Psoas muscle (tissue), 8 donors: ENCODE measurements at places on chromosomes 13 and 19. TPM values are rescaled to one million over a fixed set of nuclear protein-coding genes. Genes with fewer than 3 reads are reported as not detected.

The F10 gene
- polyA plus RNA-seq = 2.0 TPM

The ZNF154 gene
- polyA plus RNA-seq = 0.68 TPM

The TEAD2 gene
- polyA plus RNA-seq = 23.0 TPM

The TMEM272 gene
- 0.25 TPM for polyA plus RNA-seq

The SULT2B1 gene
- 0.23 TPM for polyA plus RNA-seq

The AMH gene
- 2.4 TPM for polyA plus RNA-seq

The ACP7 gene
- not detected for polyA plus RNA-seq

The RDH8 gene
- not detected for polyA plus RNA-seq

The KIR3DL2 gene
- polyA plus RNA-seq = not detected

The POSTN gene
- 6.3 TPM for polyA plus RNA-seq

The KLC3 gene
- not detected for polyA plus RNA-seq

The CCL25 gene
- 0.22 TPM for polyA plus RNA-seq

The MTRF1 gene
- 12.5 TPM for polyA plus RNA-seq

The SPACA4 gene
- not detected for polyA plus RNA-seq

The SMAD9 gene
- 1.0 TPM for polyA plus RNA-seq

The PSG3 gene
- not detected for polyA plus RNA-seq

The DMWD gene
- 38.4 TPM for polyA plus RNA-seq

The COMP gene
- polyA plus RNA-seq = 0.10 TPM

The C1QTNF9 gene
- 4.6 TPM for polyA plus RNA-seq

The RFPL4A gene
- not detected for polyA plus RNA-seq

The ZNF77 gene
- polyA plus RNA-seq = 1.9 TPM

The MYDGF gene
- 164 TPM for polyA plus RNA-seq

The LRRC4B gene
- polyA plus RNA-seq = 0.47 TPM

The C5AR2 gene
- polyA plus RNA-seq = 0.06 TPM
